ENCODE measurements at places on chromosomes 2 and 18.

DNA sequence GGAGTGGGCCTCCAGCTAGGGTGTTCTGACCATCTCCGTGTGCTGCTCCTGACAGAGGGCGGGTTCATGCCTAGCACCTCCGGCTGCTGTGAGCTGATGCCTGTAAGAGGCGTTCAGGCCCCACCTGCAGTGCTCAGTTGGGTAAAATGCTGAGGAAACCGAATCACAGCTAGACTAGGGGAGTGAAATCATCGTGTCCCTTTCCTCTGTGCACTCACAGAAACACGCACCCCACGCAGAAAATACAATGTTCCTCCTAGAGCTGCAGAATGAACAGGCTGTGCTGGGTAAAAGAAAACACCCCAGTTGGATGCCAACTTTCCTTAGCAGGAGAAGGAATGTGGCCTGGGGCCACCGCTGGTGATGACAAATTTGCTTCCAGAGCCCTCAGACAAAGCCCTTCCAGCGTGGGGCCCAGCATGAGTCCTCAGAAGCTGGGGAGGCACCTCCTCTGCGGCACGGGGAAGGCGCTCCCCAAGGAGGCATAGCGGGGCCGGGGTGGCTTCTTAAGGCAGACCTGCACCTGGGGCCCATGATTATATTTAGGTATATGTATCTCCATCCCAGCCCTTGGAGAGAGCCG, 16.3 kb upstream of the ARHGEF4 start:
- DNase-seq = no peak

- DNase-seq = no peak
These were observed 259.3 kb downstream of the ZNF407 start for GRCh38 chr18:74856928-74857327.

- no peak for DNase-seq
These were observed 11.6 kb downstream of the RAMP1 start for GRCh38 chr2:237870754-237871651.

DNA sequence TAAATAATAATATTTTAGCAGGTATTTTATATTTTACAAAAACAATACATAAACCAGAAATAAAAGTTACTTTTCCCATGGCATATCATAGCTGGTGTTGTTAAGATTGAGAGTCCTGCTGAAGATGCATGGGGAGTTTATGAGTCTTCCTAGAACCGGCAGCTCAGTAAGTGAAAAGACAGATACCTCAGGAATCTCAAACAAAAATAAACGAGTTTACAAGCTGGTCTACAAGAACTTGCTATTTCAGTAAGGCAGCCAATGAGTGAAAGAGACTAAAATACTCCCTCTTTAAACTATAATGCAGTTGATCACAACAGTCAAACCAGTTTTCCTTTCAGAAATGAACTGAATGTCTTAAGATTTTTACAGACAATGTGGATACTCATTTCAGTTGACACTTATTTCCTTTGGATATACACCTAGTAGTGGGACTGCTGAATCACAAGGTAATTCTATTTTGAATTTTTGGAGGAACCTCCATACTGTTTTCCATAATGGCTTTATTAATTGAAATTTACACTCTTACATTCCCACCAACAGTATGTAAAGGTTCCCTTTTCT, 8.9 kb downstream of the GAREM1 start:
- DNase-seq = no peak

GRCh38 chr2:25165992-25166875, 2.1 kb downstream of the POMC start:
- DNase-seq = no peak

GRCh38 chr2:107743274-107743673, 83.4 kb upstream of the RGPD4 start:
- DNase-seq = no peak

- DNase-seq = no peak
These were observed 2.8 kb upstream of the DIPK1C start for GRCh38 chr18:74459889-74460288.

DNA sequence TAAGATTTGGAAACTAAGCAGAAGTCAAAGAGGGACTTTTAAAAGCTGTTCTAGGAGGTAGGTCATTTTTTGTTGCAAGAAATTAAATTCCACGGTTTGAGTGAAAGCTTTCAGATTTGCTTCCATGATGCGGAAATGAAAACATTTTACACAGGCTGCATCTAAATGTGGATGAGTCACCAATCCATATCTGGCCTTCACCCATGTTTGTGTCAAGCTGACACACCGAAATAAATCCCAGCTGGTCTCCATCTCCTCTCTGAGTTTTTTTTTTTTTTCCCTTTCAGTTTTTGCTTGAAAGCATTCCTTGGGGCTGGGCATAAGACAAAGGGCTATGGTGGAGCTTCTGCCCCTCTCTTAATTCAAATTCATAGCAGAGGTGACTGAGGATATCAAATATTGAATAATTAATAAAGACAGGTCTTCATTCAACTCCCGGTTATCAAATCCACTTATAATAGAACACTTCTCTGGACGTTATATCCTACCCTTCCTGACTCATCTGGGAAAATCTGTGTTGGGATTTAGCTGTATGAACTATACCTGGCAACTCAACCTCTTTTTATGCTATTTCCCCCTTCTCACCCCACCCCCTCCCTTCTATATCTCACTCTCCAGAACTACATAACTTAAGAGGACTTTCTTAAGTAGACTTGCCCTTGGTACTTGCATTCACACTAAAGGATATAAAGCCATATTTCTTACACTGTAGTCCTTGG, 558.3 kb upstream of the GCFC2 start:
- DNase-seq = peak; percentile 44

DNA sequence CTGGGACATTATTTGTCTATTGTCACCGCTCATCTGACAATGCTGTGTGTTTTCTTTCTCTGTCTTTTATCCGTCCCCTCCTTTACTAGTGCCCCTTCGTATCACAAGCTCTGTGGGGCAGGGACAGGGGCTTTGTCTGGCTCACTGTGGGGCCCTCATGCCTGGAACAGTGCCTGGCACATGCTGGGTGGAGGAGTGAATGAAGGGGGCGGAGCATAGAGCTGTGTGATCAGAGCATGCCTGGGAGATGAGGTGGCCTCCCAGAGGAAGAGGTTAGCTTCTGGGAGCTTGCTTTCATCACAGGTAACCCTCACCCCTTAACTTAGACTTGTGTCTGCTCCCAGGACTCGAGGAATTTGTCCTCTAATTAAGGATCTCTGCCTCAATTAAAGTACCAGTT, 16.4 kb downstream of the MTCL1 start:
- DNase-seq = peak; percentile 82

- DNase-seq = no peak
These were observed 41.1 kb downstream of the ID2 start for GRCh38 chr2:8722986-8723385.

DNA sequence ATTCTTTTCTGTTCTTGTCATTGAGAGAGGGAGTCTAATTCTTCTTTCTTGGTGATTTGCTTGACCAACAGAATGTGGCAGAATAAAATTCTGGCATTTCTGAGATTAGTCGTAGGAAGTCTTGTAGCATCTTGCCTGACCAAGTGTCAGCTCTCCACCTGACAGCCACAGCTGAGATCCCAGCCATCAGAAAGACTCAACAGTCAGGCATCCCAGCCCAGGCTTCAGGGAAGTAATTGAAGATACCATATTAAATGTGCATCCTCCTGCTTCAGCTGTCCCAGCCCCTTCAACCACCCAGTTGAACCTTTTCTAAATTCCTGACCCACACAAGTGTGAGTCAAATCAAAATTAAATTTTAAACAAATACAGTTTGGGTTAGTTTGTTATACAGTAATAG, 208.3 kb downstream of the PIK3C3 start:
- DNase-seq = no peak

- DNase-seq = peak; percentile 57
These were observed 114.0 kb downstream of the GATA6 start for GRCh38 chr18:22283397-22283796.

DNA sequence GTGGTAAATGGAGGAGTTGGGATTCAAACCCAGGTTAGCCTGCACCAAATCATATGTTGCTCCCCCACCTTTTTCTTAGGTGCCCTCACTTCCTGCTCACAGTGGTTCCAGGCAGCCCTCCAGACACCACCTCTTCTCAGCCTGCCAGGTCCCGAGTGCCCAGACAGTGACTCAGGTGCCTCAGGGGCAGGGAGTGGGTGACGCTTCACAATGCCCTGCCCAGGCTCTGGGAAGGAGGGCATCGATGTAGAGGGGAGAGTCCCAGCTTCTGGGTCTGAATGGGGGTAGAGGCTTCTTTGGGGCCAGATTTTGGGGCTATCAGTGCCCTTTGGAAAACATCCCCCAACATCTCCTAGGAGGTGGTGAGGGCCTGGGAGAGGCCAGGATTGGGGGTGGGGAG, 5.2 kb upstream of the DNAJB2 start:
- no peak for DNase-seq

DNA sequence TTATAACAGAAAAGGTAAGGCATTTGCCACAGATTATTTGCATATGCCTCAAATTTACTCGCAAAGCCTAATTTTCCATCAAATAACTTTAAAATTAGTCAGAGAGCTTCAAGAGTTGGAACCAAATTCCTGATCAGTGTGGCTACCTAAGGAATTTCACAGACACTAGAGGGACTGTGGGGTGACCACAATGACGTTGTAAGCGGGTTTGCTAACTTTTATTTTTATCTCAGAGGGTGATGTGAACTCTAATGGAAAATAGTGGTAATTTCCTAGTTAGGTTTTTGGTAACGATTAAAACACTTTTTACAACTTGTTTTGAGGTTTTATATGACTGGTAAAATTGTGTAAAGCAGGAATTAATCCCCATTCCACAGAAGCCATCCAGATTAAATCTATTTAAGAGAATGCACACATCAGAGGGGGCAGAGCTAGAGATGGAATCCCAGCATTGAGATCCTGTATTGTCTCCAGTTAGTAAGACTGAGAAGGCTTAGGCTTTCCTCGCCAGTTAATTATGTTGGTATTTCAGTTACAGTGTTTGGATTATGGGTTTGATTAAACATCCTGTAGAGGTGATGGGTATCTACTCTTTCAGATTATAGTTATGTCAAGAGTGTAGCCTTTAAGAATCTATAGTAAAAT, 129.0 kb downstream of the GPD2 start:
- DNase-seq = peak; percentile 97

GRCh38 chr2:117972476-117973123, 41.3 kb downstream of the CCDC93 start:
- DNase-seq = peak; percentile 79

- peak; percentile 78 for DNase-seq
These were observed 3.6 kb downstream of the SOX11 start for GRCh38 chr2:5695654-5696403.

DNA sequence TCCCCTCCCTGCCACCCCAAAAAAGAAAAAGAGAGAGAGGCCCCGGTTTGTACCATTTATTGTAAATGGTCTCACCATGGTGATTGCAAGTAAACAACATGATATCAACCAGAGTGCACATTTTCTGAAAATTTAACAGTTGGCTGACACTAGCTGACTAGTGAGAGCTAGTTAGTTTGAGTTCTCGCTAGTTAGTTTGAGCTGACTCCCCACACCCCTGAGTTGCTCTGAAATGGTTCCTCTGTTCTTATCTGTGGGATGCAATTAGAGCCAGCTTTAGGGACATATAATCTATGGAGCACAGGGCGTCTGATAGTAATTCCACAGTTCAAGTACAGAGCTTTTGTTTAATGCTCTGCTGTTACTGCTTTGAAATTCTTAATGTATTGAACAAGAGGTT, 13.1 kb downstream of the CASP10 start:
- no peak for DNase-seq

- peak; percentile 56 for DNase-seq
These were observed 121.8 kb upstream of the DNAJC10 start for GRCh38 chr2:182594286-182594685.

- peak; percentile 5 for DNase-seq
These were observed 65.4 kb downstream of the EPAS1 start for GRCh38 chr2:46362667-46363012.

GRCh38 chr2:6826081-6826913, 39.4 kb downstream of the CMPK2 start:
- peak; percentile 82 for DNase-seq

GRCh38 chr2:235462415-235462790, 31.4 kb upstream of the AGAP1 start:
- no peak for DNase-seq
